Smooth muscle cell of the brain vasculature (primary cell): ENCODE measurements at places on chromosomes 1 and 21.
A peak's percentile ranks its signal among the peaks of the same experiment; 100 is the strongest.

GRCh38 chr1:172341697-172342096 is 78.8 kb upstream of the C1orf105 start:
- no peak for DNase-seq

GRCh38 chr1:77543822-77544448 is 138.5 kb downstream of the ZZZ3 start:
- DNase-seq: no peak

DNA sequence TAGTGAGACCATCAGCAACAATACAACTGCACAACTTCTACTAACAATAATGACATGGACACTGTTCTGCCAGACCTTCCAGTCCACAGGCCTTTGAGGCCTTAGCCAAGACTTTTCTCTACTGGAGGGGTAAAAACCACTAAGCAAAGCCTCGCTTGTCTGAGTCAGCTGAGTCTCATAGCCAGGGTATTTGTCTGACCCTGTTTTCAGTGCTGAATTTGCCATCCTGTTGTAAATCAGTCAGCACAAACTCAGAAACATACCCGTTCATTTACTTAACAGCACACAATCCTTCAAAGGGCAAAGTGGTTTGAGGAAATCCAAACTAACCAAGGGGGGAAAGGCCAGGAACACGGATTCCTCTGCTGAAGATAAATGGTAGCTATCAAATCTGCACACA is 537.8 kb downstream of the SMYD3 start:
- no peak for DNase-seq

GRCh38 chr1:34924759-34925555 is 4.5 kb downstream of the DLGAP3 start:
- DNase-seq: peak; percentile 28

DNA sequence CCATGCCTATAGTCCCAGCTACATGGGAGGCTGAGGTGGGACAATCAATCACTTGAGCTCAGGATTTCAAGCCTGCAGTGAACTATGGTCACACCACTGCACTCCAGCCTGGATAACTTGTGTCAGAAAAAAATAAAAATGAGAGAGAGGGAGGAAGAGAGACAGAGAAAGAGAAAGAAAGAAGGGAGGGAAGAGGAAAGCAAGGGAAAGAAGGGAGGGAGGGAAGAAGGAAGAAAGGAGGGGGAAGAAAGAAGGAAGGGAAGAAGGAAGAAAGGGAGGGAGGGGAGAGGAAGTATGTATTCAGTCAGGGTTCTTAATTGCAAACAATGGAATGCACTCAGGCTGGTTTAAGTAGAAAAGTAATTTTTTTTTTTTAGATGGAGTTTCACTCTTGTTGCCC is 7.9 kb upstream of the HENMT1 start:
- DNase-seq: no peak

DNA sequence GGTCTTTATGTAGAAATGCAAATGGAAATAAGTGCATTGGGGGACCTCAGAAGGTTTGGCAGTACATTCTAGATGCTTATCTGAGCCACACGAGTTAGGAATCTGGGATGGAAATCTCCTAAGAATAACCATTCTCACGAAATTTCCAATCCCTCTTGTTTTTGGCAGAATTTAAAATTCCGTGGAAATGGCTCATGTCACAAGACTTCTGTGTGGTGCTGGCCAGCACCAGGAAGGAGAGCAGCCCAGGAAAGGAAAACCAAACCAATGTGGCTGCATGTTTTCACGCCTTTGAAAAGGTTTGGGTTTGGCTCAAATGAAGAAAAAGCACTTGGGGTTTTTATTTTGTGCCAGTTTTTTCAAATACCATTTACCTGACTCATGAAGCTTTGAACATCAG is 80.1 kb upstream of the KCNK2 start:
- DNase-seq: no peak
